NCI-H524 treated with DMSO at 0.1 percent for 48 hours (cell line): ENCODE measurements at places on chromosomes 5 and 9.
A peak's percentile ranks its signal among the peaks of the same experiment; 100 is the strongest.

DNA sequence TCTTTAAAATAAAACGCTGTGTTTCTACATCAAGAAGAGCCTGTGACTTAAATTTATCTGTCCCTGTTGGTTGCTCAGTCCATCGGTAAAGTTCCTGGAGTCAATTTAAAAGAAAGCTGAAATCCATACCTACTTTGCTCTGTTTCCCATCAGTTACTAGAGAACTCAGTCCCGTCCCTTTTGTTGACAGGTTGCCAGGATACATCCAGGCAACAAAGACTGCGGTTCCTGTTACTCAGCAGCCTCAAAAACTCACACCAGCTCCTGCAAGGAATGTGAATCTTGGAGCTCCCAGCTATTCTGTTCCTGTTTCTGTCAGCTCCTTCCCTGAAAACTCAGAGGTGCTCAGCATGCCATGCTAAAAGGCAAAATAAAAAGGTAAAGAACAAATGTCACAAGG is at the start of gene ZNF474:
Gene ZNF474, plus strand, starts transcription at position 241 of the 400 bp plus-strand sequence. CDS start 22,445 bp downstream, outside the sequence.
- no peak for DNase-seq

- DNase-seq: no peak
Observed at GRCh38 chr5:77397686-77398292, 94.3 kb downstream of the WDR41 start.

GRCh38 chr9:16136451-16136850 is 583.6 kb downstream of the CCDC171 start:
- DNase-seq: no peak

DNA sequence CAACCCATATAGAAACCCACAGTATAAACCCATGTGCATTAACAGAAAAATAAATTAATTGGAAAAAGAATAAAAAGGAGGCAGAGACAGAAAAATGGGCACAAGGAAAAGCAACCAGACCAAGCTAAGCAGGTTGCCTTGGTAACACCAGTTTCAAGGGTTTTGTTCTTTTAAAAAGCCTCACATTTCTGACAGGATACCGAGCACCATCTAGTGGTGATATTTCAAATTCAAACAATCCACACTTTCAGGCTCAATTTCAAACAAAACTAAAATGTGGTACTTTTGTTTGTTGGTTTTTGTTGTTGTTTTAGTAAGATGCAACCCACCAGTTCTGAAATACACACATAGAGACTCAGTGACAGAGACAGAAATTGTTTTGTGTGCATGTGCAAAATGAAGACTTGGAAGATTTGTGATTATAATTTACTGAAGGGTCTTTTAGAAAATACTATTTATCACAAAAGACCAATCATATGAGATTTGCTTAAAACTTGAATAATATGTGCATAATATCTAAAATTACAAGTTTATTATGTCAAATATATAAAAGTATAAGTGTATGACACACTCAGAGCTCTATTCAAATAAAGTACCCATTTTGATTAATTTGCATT is 318.2 kb downstream of the SLCO4C1 start:
- DNase-seq: peak; percentile 7

- DNase-seq: no peak
Observed at GRCh38 chr5:135135530-135136226, 101.7 kb upstream of the PITX1 start.

DNA sequence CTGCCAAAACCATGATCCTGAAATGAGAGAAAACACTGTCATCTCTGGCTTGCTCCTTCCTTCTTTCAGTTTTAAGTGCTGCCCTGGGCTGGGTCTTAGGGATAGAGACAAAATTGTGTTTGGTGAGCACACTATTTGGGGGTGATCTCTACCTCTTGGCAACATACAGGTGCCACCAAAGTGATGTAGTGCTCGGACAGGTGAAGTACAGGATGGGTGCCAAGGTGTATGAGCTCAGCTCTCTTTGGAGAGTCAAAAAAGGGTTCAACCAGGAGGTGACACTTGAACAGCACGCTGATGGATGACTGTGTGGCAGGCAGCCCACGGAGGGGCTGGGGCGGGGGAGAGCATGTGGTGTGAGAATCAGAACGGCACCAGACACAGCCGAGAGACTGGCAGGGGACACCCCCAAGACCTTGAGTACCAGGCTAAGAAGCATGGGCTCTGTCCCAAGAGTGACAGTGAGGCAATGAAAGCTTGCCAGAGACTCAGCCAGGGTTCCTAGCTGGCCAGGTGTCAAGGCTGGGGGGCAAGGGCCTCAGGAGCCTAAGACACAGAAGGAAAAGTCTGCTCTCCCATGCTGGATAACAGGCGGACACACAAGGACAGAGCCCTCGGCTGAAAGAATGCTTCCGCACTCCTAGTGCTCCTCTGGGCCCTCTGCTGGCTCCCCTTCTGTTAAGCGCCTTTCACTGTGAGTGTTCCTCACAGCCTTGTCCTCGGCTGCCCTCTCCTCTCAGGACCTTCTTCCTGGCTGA is 2.5 kb downstream of the NHP2 start:
- no peak for DNase-seq

DNA sequence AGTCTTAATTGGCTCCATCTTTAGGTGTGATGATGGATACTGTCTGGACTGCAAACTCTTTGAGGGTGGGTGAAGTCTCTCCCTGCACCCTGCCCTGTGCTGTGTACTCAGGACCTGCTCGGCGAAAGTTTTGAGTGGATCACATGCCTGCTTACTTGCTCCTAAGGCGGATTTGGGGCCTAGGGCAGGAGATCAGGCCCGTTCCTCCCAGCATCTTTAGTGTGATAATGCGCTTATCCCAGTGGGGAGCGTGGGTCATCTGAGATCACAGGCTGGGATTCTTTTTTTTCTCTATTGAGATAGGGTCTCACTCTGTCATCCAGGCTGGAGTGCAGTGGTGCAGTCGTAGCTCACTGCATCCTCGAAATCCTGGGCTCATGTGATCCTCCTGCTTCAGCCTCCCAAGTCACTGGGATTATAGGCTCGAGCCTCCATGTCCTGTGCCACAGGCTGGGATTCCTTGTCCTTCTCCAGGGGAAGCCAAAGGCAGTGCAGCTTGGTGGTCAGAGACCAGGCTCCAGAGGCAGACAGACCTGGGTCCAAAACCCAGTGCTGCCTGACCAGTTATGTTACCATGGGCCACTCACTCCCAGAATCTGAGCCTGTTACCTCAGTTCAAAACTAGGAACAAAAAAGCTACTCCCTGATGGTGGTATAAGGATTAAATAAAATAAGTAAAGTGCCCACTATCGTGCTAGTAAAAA is 59.7 kb downstream of the ZNF618 start:
- DNase-seq: no peak

DNA sequence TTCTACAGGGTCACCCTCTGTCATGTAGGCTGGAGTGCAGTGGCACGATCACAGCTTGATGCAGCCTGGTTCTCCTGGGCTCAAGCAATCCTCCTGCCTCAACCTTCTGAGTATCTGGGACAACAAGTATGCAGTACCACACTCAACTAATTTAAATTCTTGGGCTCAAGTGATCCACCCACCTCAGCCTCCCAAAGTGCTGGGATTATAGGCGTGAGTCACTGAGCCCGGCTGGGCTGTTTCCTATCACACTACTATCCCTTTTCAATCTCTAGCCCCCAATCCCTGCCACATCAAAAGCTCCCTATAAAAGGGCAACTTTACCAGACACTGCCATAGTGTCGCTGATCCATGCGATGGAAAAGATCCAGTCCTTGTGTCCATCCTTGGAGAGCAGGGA is 20.4 kb downstream of the DCAF12 start:
- DNase-seq: no peak
